ENCODE measurements at places on chromosomes 3 and 15. TPM values are rescaled to one million over a fixed set of nuclear protein-coding genes. Genes with fewer than 3 reads are reported as not detected.
A peak's percentile ranks its signal among the peaks of the same experiment; 100 is the strongest.

DNA sequence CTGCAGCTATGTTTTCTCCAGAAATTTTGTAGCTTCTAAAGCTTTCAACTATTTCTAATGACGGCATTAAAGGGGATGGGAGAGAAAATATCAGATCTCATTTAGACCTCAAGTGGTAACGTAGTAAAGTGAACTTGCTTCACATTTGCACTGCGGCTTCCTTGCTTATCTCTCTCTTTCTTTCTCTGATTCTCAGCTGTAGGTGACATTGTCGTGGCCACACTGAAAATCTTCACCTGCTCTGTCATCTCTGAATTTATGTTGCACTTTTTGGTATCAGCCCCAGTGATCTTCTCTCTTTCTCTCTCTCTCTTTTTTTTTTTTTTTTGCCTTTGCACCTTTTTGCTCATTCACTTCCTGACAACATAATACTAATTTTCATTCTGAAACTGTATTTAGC is 254.1 kb upstream of the SATB1 start:
- DNase-seq: peak; percentile 23

GRCh38 chr3:53941950-53942349 is 50.3 kb upstream of the SELENOK start:
- peak; percentile 28 for DNase-seq

DNA sequence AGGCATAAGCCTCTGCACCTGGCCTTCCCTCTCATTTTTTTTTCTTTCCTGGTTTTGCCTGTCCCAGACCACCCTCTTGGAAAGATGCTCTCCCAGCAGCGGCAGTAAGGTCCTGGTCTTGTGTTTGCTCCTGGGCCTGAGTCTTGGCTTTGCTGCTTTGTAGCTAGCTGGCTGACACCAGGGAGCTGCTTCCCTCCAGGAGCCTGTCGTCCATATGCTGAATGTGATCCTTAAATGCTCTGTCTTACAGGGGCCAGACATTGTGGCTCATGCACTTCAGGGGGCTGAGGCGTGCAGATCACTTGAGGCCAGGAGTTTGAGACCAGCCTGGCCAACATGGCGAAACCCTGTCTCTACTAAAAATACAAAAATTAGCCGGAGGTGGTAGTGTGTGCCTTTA is 17.2 kb downstream of the FLNB start:
- DNase-seq: no peak

- DNase-seq: peak; percentile 97
These were observed at the start of the genes GLT8D1 and SPCS1 for GRCh38 chr3:52705688-52706686. Gene GLT8D1, minus strand, starts transcription at chr3:52705791. Its CDS starts 5,331 bp downstream, at chr3:52700460. Gene SPCS1, plus strand, starts transcription at chr3:52706106. Its CDS starts 141 bp downstream, at chr3:52706247.

- DNase-seq: no peak
These were observed 1.4 kb upstream of the SEMA6D start for GRCh38 chr15:47715856-47716445.

DNA sequence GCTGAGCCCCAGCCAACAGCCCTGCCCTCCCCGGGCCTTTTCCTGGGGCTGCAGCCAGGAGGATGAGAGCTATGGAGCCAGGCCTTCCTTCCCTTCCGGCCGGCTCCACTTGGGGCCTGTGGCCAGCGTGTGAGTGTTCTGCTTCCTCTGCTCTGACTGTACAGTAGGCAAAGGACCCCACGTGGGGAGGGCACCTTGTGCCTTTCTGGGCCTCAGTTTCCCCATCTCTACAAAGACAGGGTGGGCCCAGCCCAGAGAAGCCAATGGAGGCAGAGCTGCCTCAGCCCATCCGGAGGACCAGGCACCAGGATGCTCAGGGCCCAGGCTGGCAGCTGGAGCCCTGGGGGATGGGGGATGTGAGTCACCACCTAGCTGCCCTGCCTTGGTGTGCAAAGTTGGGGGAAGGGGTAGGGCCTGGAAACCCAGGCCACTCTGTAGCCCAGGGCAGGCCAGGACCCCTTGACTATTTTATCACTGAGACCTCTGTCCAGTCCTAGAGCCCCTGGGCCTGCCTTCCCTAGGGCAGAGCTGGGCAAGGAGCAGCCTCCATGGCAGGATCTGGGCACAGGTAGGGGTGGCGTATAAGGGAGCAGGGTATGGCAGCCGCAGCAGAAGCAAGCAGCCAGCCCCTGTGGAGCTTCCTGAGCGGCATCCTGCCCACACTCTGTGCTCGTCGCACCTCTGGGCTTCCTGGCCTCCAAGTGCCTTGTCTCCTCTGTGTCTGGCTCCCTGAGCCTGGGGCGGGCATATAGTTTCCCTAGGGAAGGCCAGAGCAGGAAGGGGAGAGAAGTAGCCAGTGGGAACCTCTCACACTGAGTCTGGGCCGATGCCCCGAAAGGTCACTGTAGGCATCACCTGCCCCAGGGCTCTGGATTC is 1.8 kb downstream of the PSTPIP1 start:
- DNase-seq: no peak

DNA sequence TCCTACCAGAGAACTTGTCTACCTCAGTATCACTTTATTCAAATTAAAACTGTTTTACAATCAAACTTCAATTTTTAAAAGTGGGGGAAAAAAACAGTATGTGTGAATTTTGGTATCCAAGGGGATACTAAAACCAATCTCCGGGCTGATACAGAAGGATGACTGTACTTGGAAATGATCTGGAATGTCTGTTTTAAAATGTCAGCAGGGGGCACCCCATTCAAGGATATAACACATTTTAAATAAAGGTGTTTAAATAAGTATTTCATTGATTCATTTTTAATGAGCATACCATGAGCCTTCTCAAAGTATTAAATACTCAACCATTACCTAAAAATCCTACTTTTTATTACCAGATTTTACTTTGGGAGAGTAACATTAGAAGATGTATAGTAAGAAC is 67.9 kb downstream of the ULK4 start:
- DNase-seq: no peak

DNA sequence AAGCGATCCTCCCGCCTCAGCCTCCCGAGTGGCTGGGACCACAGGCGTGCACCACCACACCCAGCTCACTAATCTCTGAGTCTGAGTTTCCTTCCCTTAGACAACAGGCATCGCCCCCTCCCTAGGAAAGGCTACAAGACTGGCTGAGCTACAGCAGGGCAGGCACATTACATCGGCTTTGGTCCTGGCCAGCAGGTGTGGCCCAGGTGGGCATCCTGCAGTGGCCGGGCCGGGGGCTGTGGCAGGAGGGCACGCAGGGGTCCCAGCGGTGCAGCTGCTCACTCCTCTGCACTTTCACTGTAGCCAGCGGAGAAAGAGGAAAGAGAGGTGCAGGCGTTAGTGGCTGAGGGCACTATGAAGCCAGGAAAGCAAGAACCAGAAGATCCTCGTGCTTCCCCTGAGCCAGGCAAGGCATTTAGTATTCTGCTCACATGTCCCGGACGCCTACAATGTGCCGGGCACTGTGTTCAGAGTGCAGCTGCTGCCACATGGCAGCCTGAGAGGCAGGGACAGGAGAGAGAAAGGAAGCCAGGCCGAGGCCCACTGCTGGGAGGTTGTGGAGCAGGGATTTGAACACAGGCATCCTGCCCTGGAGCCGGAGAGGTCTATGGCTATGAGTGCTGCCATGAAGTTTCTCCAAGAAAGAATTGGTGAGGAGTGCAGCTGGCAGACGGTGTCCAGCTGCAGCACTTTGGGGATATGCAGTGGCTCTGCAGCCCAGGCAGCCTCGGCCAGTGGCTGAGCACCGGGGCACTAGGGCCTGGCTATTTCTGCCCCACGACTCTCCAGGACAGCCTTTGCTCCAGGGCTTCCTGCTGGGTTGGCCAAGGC is 22.3 kb downstream of the GRIP2 start:
- DNase-seq: no peak

- DNase-seq: no peak
These were observed 719.9 kb downstream of the CADM2 start for GRCh38 chr3:85678713-85679112.

- DNase-seq: no peak
These were observed 47.6 kb upstream of the ST8SIA2 start for GRCh38 chr15:92346063-92346462.

DNA sequence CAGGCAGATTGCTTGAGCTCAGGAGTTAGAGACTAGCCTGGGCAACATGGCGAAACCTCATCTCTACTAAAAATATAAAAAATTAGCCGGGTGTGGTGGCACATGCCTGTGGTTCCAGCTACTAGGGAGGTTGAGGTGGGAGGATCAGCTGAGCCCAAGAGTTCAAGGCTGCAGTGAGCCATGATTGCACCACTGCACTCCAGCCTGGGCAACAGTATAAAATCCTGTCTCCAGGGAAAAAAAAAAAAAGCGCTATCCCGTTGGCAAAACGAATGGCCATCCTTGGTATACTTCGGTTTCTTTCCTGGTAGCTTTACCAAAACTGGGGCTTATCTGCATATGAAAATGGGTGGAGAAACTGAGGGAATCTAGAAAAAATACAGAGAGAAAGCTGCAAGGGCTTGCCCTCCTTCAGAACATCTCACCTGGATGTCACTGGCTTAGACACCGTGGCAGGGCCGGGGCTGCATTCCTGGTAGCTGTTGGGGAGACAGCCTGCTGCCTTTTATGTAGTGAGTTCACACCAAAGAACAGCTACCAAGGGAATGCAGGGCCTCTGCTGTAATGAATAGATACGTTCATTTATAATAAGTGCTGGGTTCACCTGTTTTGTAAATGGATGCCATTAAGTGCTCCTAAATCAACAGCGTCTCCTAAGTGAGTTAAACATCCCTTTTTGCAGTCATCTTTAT is 96.0 kb downstream of the IQSEC1 start:
- no peak for DNase-seq

GRCh38 chr3:38316356-38317191 is 30.0 kb upstream of the XYLB start:
- no peak for DNase-seq

GRCh38 chr3:192902549-192902948 is 15.1 kb downstream of the MB21D2 start:
- peak; percentile 54 for DNase-seq

DNA sequence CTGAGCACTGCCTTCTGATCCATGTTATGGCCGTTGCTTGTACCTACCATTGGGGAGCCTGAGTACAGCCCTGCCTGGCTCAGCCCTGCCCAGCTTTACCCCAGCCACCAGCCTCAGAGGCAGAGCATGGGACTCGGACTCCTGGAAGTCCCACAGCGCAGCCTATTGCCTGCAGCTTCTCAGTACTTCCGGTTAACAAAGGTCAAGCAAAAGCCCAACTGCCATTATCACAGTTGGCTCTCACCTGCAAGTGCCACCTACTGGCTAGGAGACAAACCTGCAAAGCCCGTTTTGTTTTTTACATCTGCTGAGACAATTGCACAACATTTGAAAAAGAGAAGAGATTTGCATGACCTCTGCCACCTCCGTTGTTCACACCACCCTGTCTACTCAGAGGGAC is 1081.7 kb downstream of the NAALADL2 start:
- no peak for DNase-seq

GRCh38 chr3:186849374-186849975 is 7.0 kb downstream of the ADIPOQ start:
- no peak for DNase-seq

DNA sequence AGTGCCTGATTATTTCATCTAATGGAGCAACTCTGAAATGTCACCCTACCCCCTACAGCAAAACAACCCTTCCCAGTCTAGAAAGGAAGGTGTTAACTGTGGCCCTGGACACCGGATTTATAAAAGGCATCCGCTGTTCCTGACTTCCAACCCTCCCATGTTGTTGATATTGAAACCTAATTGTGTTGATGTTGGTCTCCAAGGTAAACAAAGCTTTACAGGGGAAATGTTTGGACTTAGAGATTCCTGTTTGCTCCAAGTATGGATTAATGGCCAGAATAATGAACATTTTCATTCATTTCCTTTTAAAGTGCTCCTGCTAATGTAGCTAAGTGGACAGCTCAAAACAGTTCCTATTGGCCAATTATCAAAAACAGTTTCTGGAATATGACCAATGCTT is 19.4 kb upstream of the LMCD1 start:
- no peak for DNase-seq

GRCh38 chr3:72448858-72449257 is 399.4 kb downstream of the SHQ1 start:
- DNase-seq: no peak

- DNase-seq: no peak
These were observed 20.6 kb upstream of the SLC4A7 start for GRCh38 chr3:27504749-27505148.

DNA sequence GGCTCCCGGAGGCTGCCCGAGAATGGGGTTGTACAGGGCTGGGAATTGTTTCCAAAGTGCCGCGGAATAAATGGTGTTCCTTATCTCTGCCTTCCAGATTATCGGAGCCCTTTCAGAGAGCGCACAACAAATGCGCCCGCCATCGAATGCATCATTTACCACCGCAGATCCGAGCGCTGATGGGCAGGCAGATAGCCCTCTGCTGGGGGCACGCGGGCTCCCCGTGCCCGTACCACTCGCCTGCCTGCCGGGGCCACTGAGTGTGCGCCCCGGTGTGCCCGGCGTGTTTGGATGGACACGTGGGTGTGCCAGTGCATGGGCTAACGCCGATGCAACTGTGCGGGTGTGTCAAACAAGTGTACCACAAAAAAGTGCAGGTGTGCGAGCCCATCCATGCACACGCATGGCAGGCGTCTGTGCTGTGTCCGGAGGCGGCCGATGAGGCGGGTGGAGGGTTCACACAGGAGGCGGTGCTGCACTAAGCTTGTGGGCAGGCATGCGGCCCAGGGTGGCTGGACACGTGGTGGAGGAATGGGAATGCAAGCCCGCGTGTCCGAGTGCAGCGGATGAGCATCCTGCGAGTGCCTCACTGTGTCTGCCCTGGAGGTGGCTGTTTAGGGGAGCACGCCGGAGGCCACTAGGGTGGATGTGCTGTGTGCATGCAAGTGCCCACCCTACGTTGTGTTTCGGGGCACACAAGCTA is 3.8 kb upstream of the GATA2 start:
- DNase-seq: peak; percentile 58

DNA sequence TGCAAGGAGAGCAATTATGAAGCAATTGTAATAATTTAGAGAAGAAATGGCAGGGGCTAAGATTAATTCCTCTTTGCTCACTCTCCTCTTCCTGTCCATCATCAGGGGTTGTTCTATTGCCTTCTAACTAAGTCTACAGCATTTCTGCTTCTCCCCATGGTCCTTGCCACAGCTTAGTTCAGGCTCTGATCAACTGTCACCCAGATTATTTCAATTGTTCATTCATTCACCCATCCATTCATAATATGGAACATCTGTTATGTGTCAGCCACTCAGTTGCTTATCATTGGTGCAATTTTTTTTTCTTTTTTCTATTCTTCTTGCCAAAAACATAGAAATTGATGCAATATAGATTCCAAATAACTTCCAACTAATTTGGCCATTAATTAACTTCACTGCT is 93.2 kb downstream of the CD47 start:
- no peak for DNase-seq

Gene POPDC2
- total RNA-seq: 9.3 TPM

Gene ADCY5
- 19.5 TPM for total RNA-seq

Gene ROBO2
- 0.45 TPM for total RNA-seq

Gene MAPKBP1
- total RNA-seq: 8.8 TPM

Gene CLDN1
- total RNA-seq: not detected

Gene TRIM59
- total RNA-seq: not detected

Gene TEX55
- total RNA-seq: not detected

Gene SLC51A
- 0.92 TPM for total RNA-seq

Gene EOMES
- 0.55 TPM for total RNA-seq

Gene GABRR3
- total RNA-seq: not detected

Gene GPR27
- 0.45 TPM for total RNA-seq

Gene SAXO2
- total RNA-seq: 1.8 TPM

Gene DNAH12
- 0.89 TPM for total RNA-seq

Gene FAN1
- 83.0 TPM for total RNA-seq

Gene MESP2
- total RNA-seq: not detected

Gene CLDND1
- total RNA-seq: 161 TPM

Gene MUC13
- total RNA-seq: under 0.01 TPM

Gene KIF7
- 8.0 TPM for total RNA-seq

Gene PRR20G
- not detected for total RNA-seq

Data from stomach (tissue), 19 donors.